Activated naive CD8-positive, alpha-beta T cell treated with anti-CD3 and anti-CD28 coated beads for 36 hours (primary cell): ENCODE measurements at places on chromosomes 7 and 10. TPM values are rescaled to one million over a fixed set of nuclear protein-coding genes. Genes with fewer than 3 reads are reported as not detected.

ANKRD61 gene
- total RNA-seq = 0.16 TPM

- no peak overlapping the region for H3K4me3 ChIP-seq
- H3K4me1 ChIP-seq = no peaks in the 10 kb centered on the region
- H3K27ac ChIP-seq = no peak overlapping the region
- H3K36me3 ChIP-seq = no peaks in the 10 kb centered on the region
Measured at GRCh38 chr10:118315629-118316028, 26.5 kb downstream of the FAM204A start.

GRCh38 chr10:33412653-33413361 lies 78.3 kb upstream of the NRP1 start:
- H3K4me1 ChIP-seq = no peaks in the 10 kb centered on the region
- H3K36me3 ChIP-seq = no peaks in the 10 kb centered on the region
- peaks cover 39% of the 10 kb centered on the region for H3K27me3 ChIP-seq
- no peak for DNase-seq
- no peak overlapping the region for H3K4me3 ChIP-seq

GRCh38 chr10:70337201-70337651 lies 45.2 kb downstream of the LRRC20 start:
- H3K36me3 ChIP-seq = peaks cover 13% of the 10 kb centered on the region
- H3K4me3 ChIP-seq = no peak overlapping the region
- DNase-seq = no peak
